ENCODE measurements at places on chromosomes 12 and 14.
A peak's percentile ranks its signal among the peaks of the same experiment; 100 is the strongest.

GRCh38 chr12:89861086-89861485, 152.4 kb upstream of the ATP2B1 start:
- DNase-seq, result no peak

DNA sequence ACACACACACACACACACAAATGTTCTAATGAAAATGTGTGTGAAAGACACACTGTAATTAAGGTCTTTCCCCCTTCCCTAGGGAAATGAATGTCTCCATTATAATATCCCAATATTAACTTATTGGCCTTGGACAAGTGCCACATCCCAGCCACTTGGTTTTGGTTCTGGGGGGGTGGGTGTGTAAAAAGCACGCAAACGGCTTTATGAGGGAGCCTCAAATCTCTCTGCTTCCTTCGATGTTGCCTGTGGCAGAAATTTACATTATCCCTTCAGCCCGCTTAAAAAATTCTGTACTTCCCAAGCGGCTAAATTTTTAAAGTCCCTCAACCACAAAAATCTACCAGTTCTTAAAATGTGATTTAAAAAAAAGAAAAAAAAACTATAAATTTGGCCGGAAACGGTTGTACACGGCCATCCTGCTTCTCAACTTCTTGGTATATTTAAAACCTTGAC, 432 bp downstream of the C14orf93 start:
- no peak for DNase-seq

- DNase-seq, result peak; percentile 9
Observed at GRCh38 chr14:54691525-54692283, 124.8 kb downstream of the SAMD4A start.

DNA sequence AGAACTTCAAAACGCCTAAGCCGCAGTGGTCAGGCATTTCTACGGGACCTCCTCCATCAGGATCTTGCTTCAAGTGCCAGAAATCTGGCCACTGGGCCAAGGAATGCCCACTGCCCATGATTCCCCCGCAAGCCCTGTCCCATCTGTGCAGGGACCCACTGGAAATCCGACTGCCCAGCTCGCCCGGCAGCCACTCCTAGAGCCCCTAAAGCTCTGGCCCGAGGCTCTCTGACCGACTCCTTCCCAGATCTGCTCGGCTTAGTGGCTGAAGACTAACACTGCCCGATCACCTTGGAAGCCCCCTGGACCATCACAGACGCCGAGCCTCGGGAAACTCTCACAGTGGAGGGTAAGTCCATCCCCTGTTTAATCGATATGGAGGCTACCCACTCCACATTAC, 1113.0 kb upstream of the TMEM132C start:
- DNase-seq, result no peak

DNA sequence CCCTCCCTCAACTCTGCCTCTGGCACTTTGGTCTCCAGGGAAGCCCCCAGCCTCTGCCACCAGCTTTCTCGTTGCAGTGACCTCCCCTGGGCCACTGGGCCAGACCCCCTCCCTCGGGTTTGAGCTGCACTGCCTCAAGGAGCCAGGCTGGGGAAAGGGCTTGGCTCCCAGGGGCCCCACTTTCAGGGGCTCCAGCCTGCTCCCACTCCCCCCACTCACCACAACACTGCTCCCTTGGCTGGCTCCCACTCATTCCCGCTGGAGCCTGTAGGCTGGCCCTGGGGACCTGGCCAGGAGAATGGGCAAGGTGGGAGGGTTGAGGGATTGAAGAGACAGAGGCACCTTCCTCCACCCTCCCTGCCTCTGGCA, 19.3 kb upstream of the KIF26A start:
- DNase-seq, result no peak

DNA sequence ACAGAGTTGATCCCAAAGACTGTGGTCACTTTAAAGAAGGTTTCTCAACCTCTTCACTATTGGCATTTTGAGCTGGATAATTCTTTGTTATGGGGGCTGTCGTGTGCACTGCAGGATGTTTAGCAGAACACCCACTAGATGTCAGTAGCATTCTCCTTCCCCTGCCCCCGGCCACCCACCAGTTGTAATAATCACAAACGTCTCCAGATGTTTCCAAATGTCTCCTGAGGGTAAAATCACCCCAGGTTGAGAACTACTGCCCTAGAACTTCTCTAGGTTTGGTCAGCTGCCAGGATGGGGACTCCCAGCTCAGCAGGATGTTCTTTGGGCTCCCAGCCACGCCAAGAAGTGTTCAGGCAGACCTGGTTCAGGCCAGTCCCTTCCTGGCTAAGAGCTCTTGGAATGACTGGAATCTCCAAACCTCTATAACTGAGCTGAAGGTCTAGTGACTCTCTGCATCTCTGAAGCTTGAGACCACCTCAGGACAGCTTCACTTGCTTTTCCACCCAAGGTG, 12.5 kb upstream of the AJUBA start:
- no peak for DNase-seq

DNA sequence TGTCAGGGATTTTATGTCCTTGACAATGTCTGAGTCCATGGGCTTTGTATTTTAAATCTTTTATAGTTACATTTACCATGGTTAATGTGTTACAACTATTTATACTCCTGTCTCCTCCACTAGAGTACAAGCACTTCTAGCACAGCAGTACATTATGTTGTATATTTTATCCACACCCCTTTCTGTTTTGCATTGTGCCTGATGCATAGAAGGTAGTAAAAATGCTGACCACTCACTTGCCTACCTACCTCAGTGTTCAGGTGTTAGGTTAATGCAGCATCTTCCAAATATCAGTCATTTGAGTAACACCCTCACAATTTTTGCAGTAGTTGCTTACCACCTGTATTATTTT, 31.1 kb upstream of the SLC38A2 start:
- DNase-seq, result no peak

GRCh38 chr14:72636094-72636493, 257.8 kb downstream of the DPF3 start:
- DNase-seq, result no peak

- DNase-seq, result no peak
Observed at GRCh38 chr12:6829536-6830220, 1.5 kb downstream of the P3H3 start.

GRCh38 chr12:63826006-63826585, 18.4 kb upstream of the SRGAP1 start:
- DNase-seq, result peak; percentile 10

DNA sequence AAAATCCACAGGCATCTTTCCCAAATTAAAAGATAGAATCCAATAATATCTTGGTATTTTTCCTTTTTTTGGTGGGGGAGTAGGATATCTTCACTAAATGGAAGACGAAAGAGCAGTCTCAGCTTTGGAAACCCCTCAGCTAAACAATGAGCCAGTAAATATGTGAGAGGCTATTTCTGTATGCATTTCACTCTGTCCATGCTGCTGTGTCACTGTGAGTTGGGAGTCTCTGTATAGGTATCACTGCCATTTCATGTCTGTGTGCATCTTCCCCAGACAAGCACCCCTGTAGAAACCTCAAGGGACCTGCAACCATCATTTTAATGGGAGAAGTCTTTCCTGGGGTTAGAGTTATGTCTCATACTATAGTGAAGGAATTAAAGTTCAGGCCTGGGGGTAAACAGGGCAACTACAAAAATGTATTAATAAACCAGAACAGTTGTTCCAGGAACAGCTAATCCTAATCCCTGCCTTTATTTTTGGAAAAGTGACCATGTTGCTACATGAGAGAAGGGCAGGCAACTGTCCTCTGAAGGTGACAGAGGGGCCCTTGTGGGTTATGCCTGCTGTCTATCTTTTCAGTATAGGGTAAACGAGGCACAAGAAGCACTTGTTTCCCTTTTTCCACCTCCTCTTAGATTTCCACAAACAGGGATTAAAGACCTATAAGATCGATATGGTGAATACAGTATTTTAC, 11.3 kb upstream of the STAC3 start:
- no peak for DNase-seq

- DNase-seq, result peak; percentile 18
Observed at GRCh38 chr14:64196814-64197411, 97.3 kb downstream of the ESR2 start.

- DNase-seq, result peak; percentile 73
Observed at GRCh38 chr12:6230321-6231110, 30.3 kb downstream of the CD9 start.

DNA sequence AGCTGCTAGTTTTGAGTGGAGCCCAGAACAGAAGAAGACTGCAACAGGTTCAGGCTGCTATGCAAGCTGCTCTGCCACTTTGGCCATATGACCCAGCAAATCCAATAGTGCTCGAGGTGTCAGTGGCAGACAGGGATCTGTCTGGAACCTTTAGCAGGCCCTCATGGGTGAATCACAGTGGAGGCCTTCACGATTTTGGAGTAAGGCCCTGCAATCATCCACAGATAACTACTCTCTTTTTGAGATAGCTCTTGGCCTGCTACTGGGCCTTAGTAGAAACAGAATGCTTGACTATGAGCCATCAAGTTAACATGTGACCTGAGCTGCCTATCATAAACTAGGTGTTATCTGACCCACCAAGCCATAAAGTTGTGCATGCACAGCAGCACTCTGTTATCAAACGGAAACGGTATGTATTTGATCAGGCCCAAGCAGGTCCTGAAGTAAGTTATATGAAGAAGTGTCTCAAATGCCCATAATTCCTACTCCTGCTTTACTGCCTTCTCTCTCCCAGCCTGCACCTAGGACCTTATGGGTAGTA, 116.9 kb upstream of the CCDC196 start:
- no peak for DNase-seq

GRCh38 chr14:25832585-25832984, 765.2 kb downstream of the NOVA1 start:
- DNase-seq, result no peak

GRCh38 chr14:20347747-20348146, 4.3 kb downstream of the PARP2 start:
- DNase-seq, result no peak

GRCh38 chr12:98137278-98137677, 378.1 kb upstream of the TMPO start:
- no peak for DNase-seq

GRCh38 chr14:97106166-97106565, 309.0 kb downstream of the VRK1 start:
- DNase-seq, result no peak

DNA sequence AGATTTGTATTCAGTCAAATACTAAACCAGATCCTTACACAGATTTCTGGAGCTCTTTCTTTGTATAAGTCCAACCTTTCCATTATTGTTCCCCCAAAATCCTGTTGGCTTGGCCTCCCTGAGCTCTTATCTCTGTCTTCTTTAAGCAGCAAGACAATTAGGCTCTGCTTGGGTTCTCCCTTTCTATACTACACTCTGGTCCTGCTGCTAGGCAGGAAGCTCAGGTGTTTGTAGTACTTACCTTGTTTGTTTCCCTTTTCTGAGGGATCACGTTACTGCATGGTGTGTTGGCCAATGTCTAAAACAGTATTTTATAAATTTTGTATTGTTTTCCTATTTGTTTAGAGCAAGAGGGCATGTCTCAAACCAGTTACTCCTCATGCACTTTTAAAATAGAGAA, 192.9 kb downstream of the PRKD1 start:
- no peak for DNase-seq

- DNase-seq, result no peak
Observed at GRCh38 chr14:81536241-81536771, 2.7 kb upstream of the SEL1L start.

DNA sequence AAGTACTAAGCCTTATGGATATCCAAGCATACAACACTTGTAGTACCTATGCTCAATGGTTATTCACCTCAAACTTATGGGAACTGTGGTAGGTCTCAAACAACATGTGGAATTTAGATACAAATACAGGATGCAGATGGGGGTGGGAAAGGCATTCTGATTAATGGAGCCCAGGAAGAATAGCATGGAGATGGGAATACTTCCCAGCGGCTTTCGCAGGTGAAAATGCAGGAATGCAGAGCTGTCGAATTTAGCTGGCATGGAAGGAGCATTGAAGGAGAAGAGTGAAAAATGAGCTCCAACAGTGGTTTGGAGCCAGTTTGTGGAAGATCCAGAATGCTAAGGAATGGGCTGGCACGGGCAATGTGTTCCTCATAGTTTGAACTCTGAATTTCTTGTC, 89.9 kb downstream of the NKX2-1 start:
- no peak for DNase-seq

GRCh38 chr12:75684678-75685616, 173.5 kb upstream of the KRR1 start:
- no peak for DNase-seq

- DNase-seq, result no peak
Observed at GRCh38 chr12:119227292-119227691, 48.6 kb downstream of the HSPB8 start.

- no peak for DNase-seq
Observed at GRCh38 chr14:93533842-93534241, 103.1 kb downstream of the UNC79 start.

- no peak for DNase-seq
Observed at GRCh38 chr12:92175961-92176360, 30.3 kb upstream of the BTG1 start.

GRCh38 chr12:112875608-112876007, 31.2 kb upstream of the OAS1 start:
- no peak for DNase-seq

DNA sequence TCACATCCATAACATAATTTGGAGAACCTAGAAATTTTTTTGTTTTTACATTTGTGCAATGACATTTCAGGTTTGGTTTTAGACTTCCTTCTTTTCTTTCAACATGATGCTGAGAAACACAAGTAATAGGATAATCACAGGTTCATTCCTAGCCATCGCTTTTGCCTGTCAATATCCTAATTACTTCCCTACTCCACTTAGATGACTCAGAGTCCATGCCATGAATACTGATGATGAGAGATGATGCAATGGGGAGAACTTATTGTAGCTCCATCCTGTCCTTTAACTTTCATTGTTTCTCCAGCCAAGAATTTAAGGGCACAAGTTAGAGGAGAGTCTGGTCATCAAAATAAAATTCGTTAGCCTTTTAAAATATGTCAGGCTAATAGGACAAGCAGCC, 101.3 kb downstream of the PTPRO start:
- no peak for DNase-seq

DNA sequence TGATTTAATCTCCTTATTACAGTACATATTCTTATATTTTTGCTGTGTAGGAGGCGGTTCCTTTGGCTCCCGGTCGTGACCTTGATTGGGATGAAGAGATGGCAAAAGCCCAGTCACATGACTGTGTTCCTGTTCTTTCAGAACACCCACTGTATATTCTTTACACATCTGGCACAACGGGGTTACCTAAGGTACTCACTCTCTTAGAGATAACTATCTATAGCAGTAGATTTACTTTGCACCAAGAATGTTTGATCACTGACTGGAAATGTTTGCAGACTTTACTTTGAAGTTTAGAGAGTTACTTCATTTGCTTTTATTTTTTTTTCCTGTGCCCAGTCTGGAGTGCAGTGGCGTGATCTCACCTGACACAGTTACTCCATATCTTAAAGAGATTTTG, 65.2 kb downstream of the ACSS3 start:
- DNase-seq, result no peak

- DNase-seq, result no peak
Observed at GRCh38 chr12:104468371-104468770, 11.6 kb downstream of the CHST11 start.

GRCh38 chr14:51285120-51285519, 45.1 kb downstream of the TMX1 start:
- DNase-seq, result no peak

GRCh38 chr12:117180758-117181467, 9.4 kb downstream of the FBXO21 start:
- no peak for DNase-seq
